Urinary bladder (tissue), 4 donors: ENCODE measurements at places on chromosomes 13 and 19. TPM values are rescaled to one million over a fixed set of nuclear protein-coding genes. Genes with fewer than 3 reads are reported as not detected.

GRCh38 chr13:31742097-31742734 lies 2.9 kb downstream of the RXFP2 start:
- DNase-seq = peak; percentile 33

DNA sequence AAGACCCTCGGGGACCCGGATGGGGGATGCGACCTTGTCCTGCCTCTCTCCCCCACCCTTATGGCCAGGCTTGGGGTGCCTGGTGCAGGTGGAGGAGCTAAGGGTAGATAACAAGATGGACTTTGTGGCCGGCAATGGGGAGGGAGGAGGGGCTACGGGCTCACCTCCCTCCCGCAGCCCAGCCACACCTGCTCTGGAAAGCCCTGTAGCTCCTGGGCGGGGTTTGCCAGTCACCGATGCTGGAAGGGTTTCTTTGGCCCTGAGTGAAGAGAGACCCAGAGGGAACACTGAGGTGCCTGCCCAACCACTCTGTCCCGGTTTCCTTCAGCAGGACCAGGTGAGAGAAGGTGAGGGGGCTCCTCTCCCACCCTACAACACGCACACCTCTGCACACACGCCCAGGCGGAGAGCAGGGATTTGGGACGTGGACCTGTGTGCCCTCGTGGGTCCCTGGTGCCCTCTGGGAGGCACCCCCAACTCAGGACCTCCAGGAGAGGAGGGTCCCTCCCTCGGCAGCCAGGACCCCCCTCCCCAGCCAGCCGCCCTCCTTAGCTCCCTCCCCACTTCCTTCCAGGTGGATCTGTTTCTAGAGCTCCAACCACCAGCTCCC lies at the start of gene FUT2:
FUT2 (plus strand) TSS at position 229 of the 610 bp plus-strand sequence. CDS start 6,986 bp downstream, outside the sequence.
- no peak for DNase-seq

- no peak for DNase-seq
Measured at GRCh38 chr13:114283576-114283975, 2.2 kb downstream of the UPF3A start.

Gene FUT2
- 0.41 TPM for polyA plus RNA-seq

DNA sequence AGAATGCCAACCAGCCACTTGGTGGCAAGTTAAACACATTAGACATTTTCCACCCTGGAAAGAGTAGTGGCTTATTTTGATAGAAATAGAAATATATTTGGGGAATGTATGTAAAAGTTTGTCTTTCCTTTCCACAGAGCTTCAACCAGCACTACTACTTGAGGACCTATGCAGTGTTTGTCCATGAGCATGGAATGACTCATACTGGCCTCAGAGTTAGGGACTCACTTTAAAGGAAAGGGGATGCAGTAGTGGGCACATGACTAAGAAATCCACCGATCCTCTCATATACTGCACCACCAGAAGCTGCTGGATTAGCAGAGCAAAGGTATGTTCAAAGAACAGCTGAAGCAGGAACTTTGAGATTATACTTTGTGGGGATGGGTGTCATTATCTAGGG lies 62.6 kb downstream of the LACC1 start:
- no peak for DNase-seq

DNA sequence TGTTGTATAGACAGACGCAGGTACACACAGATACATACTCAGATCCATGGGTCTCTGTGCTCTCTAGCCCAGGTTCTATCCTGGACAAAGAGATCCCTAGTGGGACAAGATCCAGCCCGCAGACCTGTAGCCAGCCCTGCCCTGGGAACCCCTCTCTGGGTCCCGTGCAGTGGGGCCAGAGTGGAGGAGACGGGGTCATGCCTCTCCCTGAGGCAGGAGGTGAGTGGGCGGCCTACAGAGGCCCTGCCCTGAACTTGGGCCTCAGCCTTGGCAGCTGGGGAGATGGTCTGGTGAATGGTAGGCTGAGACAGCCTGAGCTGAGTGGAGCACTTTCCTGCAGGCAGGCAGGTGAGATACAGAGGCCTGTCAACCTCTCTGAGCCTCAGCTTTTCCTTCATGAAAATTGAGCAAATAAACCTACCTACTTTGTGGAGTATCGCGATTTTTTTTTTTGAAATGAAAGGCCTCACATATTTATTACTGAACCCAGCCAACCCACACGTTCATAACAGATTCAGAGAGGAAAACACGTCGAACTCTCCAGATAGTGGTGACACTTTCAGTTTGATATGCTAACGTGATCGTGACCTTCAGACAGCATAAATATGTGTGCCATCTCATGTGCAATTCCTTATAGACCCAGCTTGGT lies 3.4 kb upstream of the JUND start:
- no peak for DNase-seq

DNA sequence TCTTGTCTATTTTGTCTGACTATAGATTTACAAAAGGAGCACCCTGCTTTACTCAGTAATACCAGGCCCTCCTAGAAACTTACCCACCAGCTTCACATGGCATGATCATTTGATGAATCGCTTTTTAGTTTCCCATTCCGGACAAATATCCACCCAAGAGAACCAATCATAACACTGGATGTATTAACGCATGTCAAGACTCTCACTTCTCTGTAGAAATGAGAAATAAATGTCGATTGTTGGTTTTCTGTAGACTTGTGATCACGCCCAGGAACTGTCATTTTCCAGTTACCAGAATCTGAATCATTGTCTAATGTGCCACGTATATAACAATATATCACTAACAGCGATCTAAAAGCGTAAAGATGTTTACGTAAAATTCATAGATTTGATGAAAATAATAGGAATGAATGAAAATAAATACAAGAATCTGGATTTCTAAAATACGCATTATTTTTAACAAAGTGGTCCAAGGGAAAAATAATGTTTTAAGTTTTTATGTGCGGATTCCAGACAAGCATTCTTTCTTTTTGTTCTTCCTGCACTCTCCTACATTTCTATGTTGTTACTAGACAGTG lies 14.0 kb downstream of the CDX2 start:
- no peak for DNase-seq

Gene SPHK2
- 22.0 TPM for polyA plus RNA-seq

GRCh38 chr19:45558399-45558878 lies 26.2 kb downstream of the OPA3 start:
- no peak for DNase-seq

- DNase-seq = no peak
Measured at GRCh38 chr19:14142262-14143190, 6.1 kb upstream of the ASF1B start.

- no peak for DNase-seq
Measured at GRCh38 chr13:83829810-83830209, 52.5 kb downstream of the SLITRK1 start.

- DNase-seq = no peak
Measured at GRCh38 chr13:77789376-77789775, 91.9 kb downstream of the SLAIN1 start.

Gene SULT2B1
- polyA plus RNA-seq = 0.30 TPM

Gene PRTN3
- polyA plus RNA-seq = 0.08 TPM

Gene VWA8
- polyA plus RNA-seq = 8.8 TPM

DNA sequence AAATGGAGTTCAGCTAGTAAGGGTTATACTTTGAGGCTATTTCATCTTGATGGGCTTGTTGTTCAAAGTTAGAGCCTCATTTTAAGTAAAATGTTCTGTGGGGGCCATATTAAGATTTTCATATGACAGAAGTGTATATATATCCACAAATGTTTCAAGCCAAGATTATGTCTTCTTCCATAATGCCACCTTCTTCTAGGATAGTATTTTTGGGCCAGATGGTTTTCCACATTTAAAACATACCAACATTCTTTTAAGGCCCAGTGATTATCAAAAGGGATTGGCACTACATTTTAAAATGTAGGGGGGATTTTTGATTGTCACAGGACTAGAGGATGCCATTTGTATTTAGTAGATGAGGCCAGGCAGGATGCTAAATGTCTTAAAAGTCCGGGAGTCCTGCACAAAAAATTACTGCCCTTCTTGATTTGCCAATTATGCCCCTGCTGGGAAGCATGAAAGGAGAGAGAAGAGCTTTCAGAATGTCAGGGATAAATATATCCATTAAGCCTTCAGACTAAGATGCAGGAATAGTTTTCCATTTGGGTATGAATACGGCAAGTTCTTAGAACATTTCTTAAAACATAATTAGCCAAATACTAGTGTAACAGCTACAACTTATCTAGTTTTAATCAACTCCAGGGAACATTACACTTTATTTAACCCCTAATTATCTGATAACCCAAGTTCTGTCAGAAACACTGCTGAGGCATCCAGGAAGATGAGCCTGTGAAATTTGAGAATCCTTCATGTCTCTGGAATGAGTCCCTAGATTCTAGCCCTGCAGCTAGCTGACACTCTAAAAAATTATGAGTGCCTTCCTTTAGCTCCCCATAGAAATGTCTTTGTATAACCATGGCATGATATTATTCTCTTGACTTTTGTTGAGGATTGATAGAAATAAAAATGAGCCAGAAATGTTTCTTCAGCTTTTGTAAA lies 34.0 kb downstream of the ITM2B start:
- DNase-seq = no peak

- DNase-seq = peak; percentile 40
Measured at GRCh38 chr19:29941828-29942403, at the start of gene URI1. URI1 (plus strand) TSS chr19:29942239; CDS start chr19:29942548, 309 bp downstream.

Gene SLITRK5
- 0.08 TPM for polyA plus RNA-seq

DNA sequence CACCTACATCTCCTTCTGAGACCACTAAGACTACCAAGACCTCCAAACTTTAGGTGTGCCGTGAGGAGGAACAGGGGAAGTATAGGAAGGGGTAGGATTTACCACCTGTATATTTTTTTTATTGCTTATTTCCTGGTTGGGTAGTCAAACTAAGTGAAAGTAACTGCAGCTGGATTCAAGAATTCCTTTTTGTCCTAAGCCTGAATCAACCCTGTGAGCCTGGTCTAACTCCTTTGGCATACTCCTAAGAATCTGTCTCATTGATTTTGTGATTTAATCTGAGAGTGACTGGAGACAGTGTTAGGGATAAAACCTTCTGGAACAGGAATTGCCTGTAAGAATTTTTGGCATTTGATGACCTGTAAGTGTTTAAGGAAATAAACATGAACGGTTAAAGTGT lies 523.5 kb upstream of the MIR17HG start:
- no peak for DNase-seq

- no peak for DNase-seq
Measured at GRCh38 chr13:32200741-32201140, 114.4 kb downstream of the ZAR1L start.

DNA sequence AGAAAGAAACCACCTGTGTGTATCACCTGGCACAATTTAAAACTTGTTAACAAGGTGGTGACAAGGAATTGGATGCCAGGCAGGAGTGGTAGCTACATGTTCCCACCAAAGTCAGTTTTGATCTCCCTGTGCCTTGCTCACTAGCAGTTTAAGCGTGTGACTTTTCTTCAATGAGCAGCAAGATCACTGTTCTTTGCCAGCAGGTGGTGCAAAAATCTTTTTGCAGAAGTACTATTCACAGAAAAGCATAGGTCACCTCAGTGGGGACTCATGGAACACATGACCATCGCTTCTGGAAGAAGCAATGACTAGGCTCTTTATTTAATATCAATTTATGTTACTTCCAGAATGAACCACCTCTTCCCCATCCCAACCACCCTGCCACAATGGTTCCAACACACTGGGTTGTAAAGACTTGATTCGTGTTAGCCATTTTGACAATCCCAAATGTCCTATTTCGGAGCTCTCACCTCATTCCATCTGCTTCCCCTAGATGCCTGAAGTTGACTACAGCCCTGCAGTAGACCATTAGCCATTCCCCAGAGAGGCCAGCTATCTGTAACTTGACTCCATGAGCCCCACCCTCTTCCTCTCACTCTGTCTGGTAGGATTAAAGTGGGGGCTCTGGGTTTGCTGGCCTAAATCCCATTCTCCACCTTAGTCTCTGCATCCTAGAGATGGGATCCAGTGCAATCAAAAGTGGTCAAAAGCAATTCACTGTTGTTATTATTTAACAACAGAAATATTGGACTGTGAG lies 59.1 kb upstream of the TNFRSF19 start:
- DNase-seq = no peak

GRCh38 chr13:25167382-25168174 lies 4.5 kb downstream of the AMER2 start:
- DNase-seq = no peak

GRCh38 chr13:76764916-76765315 lies 121.3 kb downstream of the KCTD12 start:
- no peak for DNase-seq

GRCh38 chr13:43848001-43848649 lies 31.4 kb downstream of the CCDC122 start:
- no peak for DNase-seq

- DNase-seq = peak; percentile 55
Measured at GRCh38 chr19:40716031-40716481, 630 bp downstream of the COQ8B start.

- no peak for DNase-seq
Measured at GRCh38 chr13:104357174-104357573, 1291.0 kb upstream of the SLC10A2 start.

GRCh38 chr13:49841964-49842363 lies 49.5 kb upstream of the KPNA3 start:
- no peak for DNase-seq

- DNase-seq = no peak
Measured at GRCh38 chr19:54136086-54136863, 1.3 kb upstream of the CNOT3 start.

GRCh38 chr13:106477303-106477702 lies 58.2 kb downstream of the EFNB2 start:
- no peak for DNase-seq

- DNase-seq = no peak
Measured at GRCh38 chr13:41457589-41458186, 338 bp downstream of the RGCC start.

- DNase-seq = no peak
Measured at GRCh38 chr19:31135841-31136240, 213.4 kb downstream of the TSHZ3 start.

DNA sequence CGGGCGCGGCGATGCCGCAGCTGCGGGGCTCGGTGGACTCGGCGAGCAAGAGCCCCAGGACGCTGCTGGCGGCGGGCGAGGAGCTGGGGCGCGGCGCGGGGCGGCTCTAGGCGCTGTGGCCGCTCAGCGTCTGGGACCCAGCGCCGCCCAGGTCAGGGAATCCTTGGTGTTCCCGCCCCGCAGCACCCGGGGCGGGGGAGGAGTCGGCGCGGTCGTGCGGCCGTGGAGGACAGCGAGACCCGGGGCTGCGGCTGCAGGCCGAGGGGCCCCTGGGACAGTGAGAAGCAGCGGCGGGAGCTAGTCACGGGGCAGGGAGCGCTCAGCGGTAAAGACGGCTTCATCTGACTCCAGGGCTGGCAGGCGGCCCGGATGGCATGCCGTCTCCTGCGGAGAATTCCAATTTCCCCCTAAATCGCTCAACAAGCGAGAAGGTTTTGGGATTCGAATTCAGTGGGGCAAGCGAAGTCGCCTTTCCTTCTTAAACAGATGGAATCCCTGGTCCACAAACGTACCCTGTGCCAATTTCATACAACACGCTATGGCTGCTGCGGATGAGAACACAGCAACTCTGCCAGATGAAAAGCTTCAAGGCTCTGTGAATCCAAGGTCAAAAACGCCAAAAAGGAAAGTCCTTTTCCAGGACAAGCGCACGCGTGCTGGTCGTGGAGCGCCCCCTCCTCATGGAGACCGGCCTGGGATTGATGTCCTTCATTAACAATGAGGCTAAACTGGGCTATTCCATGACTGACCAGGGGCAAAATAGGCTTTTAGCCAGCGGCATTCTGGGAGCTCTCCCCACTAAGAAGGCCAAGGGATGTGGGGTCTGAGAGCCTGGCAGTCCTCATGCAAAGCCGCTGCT lies 4.2 kb upstream of the ZSCAN4 start:
- DNase-seq = peak; percentile 23
